Femur (tissue), 1 donor: ENCODE measurements at places on chromosomes 11 and 22.

DNA sequence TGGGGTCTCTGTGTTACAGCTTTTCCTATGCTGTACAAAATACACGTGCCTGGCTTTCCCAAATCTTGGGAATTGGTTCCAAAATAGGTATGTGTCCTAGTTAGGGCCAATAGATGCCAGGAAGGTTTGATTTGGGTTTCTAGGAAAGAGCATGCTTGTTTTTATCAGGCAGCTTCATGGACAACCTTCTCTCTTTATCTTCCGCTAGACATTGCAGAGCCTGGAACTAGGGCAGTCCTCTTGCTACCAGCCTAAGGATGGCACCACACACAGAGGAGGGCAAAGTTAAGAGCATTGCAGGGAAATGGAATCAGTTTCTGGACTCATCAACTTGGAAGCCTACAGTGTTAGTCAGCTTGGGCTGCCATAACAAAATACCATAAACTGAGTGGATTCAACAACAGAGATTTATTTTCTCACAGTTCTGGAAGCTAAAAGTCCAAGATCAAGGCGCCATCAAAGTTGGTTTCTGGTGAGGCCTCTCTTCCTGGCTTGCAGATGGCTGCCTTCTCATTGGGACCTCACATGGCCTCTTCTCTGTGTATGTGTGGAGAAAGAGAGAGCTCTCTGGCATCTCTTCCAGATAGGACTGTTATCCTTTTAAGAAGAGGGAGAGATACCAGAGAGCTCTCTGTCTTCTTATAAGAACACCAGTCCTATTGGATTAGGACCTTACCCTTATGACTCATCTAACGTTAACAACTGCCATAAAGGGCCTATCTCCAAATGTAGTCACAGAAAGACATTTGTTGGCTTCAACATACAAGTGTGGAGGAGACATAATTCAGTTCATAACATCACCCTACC is 27.3 kb upstream of the CREB3L1 start:
- DNase-seq: no peak

DNA sequence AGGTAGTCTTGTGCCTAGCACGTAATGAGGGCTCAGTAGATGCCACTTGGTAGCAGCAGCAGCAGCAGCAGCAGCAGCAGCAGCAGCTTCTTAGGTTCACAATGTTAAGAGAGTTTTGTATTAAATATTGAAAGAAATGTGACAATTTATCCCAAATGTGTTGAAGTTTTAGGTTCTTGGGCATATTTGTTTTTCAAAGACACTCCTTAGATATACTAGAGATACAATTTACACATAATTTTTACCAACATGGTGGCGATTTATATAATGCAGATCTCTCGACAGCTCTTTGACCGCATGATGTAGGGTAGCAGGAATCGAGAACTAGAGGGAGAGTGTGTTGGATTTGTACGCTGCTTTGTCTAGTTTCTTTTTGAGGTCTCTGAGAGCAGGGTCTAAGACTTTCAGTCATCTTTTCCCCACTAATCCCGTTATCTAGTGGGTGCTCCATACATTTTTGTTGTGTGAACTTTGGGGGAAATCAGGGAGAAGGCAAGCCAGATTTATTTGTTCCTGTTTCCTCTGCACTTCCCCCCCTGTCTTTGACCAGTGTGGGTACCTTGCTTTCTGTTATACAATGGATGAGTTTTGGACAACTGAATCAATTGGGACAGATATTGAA is 1.4 kb downstream of the FDX1 start:
- DNase-seq: no peak

GRCh38 chr11:119800619-119801018 is 71.6 kb upstream of the NECTIN1 start:
- no peak for DNase-seq

DNA sequence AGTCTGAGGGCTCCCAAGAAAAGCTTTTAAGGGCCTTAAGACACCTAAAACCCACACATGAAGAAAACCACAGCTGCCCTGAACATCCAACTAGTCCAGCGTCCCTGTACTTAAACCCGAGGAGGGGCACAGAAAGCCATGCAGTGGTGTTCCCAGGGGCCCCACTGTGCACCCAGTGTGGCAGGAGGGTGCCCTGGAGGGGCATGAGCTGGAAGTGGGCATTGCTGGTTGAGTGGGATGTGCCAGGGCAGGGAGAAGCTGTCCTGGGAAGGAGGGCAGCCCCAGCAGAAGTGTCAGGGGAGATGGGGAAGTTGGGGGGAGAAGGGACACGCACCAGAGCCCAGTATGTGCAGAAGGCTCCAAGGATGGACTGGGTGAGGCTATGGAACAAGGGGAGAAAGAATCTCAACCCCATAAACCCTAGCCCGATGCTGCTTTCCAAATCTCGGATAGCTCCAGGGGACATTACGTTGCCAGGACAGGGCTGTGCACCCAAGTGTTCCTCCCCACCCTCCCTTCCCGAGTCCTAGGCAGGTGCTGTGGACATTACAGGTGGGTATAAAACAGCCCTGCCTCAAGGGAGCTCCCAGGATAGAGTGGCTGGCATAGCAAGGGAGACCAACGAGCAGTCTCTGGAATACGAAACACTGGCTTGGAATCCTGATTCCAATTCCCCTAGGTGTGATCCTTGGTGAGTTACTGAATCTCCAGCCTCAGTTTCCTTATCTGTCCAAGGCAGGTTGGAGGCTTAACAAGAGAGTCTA is 44.2 kb downstream of the SHANK2 start:
- DNase-seq: no peak

GRCh38 chr11:61384271-61385242 is 7.8 kb upstream of the TMEM216 start:
- no peak for DNase-seq

- DNase-seq: no peak
Measured at GRCh38 chr22:32533265-32534111, 58.9 kb downstream of the FBXO7 start.

GRCh38 chr22:50261615-50262459 is at the start of gene MAPK12:
Gene MAPK12 (minus strand): TSS chr22:50261683. CDS start chr22:50261509, 174 bp downstream.
- no peak for DNase-seq

DNA sequence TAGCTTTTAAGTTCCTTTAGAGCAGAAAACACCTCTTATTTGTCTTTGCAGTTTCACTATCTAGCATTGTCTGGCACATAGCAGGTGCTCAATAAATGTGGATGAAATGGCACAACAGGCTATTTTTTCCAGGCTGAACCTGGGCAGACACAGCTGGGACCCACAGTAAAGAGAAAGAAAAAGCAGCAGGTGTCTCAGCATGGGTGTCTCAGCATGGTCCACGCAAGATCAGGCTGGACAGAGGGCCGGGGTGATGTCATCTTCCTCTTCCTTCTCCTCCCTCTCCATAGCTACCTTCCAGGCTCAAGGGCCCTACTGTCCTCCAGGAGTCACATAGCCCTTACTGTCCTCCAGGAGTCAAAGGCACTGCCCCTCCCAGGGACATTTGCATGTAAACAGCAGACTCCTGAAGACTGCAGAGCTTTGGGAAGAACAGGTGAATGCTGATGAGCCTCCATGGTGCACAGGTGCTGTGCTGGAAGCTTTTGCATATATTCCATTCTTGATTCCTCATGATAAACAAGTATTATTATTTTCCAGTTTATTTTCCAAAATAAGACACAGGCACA is 65.2 kb downstream of the DSCAML1 start:
- no peak for DNase-seq

GRCh38 chr11:1235901-1236315 is 13.0 kb downstream of the MUC5B start:
- DNase-seq: peak; percentile 11

GRCh38 chr11:63869683-63870082 is 30.8 kb downstream of the MARK2 start:
- no peak for DNase-seq

- peak; percentile 84 for DNase-seq
Measured at GRCh38 chr22:50308597-50308935, 1.1 kb upstream of the PLXNB2 start.

DNA sequence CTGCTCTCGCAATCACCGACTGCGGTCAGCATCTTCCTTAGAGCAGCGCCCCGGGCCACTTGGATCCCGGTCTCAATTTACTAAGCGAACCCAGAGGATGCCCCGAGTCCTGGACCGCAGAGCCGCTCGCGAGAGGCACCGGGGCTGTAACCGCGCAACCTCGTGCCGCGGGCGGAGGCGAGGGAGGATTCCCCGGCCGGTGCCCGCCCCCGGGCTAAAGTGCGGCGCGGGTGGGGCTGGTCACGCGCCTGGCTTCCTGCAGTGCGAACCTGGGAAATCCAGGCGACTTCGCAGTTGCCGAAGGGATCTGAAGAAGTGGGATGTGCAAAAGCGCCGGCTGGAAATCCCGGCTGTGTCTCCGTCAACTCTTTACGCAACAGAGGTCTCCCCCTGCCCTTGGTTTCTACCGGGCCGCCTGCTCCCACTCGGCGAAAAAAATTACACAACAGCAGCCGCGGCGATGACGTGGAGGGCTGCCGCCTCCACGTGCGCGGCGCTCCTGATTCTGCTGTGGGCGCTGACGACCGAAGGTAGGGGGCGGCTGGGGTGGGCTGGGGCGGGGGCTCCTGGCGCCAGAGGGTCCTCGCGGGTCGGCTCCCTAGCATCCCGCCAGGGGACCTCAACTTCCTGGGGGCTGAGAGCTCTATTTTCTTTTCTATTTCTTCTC is at the start of gene NCR3LG1:
TSS of gene NCR3LG1 (plus strand) at position 291 of the 667 bp plus-strand sequence. CDS start at position 461, 170 bp downstream.
- DNase-seq: peak; percentile 53

GRCh38 chr11:26037716-26038115 is 294.2 kb upstream of the ANO3 start:
- no peak for DNase-seq

GRCh38 chr11:16505481-16505880 is 149.1 kb upstream of the SOX6 start:
- no peak for DNase-seq

- DNase-seq: no peak
Measured at GRCh38 chr22:39920134-39920743, 19.4 kb downstream of the GRAP2 start.

GRCh38 chr11:14370496-14370895 is 11.5 kb upstream of the RRAS2 start:
- DNase-seq: no peak

- no peak for DNase-seq
Measured at GRCh38 chr11:72599325-72600117, 74.7 kb downstream of the PDE2A start.
